ENCODE measurements at places on chromosomes 7 and 10.

DNA sequence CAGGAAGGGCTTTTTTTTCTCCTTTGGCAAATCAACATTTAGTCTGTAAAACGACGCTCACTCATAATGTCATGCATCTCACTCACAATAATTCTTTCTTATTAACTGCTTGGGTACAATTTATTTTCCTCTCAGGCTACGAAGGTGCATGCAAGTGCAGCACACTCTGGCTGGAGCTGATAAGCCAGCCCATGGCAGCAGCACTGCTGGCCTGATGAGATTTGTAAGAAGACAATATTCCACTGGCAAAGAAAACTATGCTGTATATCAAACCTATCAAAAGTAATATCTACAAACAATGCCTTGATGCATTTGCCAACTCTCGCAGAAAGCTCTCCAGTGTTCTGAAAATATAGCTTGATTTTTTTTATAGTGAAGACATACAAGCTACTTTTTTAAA lies 170.0 kb upstream of the PHF14 start:
- no peak for DNase-seq

- no peak for DNase-seq
Measured at GRCh38 chr7:120933475-120933874, 17.1 kb upstream of the ING3 start.

- DNase-seq: no peak
Measured at GRCh38 chr7:154909241-154910105, 93.5 kb downstream of the PAXIP1 start.

DNA sequence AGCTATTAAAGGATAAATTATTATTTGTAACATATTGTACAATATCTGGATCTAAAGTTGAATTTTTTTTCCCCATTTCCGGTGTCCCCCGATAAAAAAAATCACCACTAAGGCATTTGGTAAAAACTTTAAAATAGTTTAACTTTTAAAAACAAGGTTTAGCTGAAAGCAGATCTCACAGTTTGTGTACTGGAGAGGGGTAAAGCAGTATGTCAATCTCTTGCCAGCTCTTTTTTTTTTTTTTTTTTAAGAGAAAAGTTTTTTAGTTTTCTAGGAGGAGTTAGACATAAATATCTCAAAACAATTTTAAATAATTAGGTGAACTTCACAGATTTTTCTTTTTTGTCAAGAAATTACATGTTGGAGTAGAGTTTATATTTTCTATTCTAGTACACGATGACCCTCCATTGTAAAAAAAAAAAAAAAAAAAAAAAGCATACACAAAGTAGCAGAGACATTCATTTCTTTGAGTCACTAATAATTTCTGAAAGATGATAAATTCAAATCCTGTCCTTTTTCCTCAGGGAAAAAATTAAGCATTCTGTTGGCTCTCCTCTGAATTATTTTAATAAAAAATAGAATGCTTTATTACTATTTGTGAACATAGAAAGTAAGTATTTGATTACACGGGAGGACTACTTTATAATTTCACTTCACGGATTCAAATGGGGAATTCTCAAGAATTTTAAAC lies 1.9 kb upstream of the HBP1 start:
- no peak for DNase-seq

GRCh38 chr7:28239823-28240204 lies 59.2 kb upstream of the JAZF1 start:
- DNase-seq: no peak

GRCh38 chr7:2754086-2754485 lies 66.1 kb downstream of the AMZ1 start:
- DNase-seq: no peak

- DNase-seq: no peak
Measured at GRCh38 chr7:28311670-28312069, 100.6 kb upstream of the CREB5 start.

- no peak for DNase-seq
Measured at GRCh38 chr7:117777335-117778142, 95.7 kb downstream of the CTTNBP2 start.

GRCh38 chr7:87204933-87205332 lies 14.6 kb downstream of the TMEM243 start:
- no peak for DNase-seq

DNA sequence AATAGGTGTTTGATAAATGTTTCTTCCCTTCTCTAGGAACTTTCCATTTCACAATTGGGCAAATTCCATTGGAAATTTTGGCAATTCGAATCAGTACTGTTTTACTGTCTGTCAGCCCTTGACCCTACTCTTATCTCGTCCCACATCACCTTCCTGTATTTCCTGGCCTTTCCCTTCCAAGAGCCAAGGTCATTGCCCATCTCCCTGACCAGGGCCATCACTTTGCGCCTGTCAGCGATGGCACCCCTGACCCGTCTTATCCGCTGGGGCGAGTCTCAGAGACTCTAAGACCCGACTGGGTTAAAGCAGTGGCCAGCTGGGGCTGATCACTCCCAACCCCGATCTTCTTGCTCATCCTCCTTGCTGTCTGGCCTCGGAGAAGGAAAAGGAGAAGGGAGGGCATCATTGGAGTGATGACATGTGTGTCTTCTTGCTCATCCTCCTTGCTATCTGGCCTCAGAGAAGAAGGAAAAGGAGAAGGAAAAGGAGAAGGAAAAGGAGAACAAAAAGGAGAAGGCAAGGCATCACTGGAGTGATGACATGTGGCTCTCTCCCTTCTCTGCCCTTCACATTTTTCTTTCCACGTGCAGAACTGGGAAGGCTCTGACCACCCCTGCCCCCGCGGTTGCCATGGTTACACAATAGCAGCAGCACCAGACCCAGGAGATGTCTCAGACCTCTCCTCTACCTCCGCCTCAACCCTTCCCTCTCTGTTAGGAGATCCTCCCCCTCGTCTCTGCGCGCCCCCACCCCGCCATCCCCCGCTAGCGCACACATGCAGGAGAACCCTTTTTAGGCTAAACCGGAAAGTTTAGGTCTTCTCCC lies 2.0 kb downstream of the SEMA3D start:
- no peak for DNase-seq

- DNase-seq: no peak
Measured at GRCh38 chr7:159019111-159019510, 125.6 kb downstream of the VIPR2 start.

All from stromal cell of bone marrow (primary cell).